Stimulated activated CD8-positive, alpha-beta memory T cell treated with anti-CD3 and anti-CD28 coated beads, Interleukin-15, amount 100 ng/mL, for 24 hours (primary cell): ENCODE measurements at places on chromosomes 16 and 17.

- DNase-seq: no peak
Observed at GRCh38 chr16:64153718-64154117, 968.1 kb downstream of the CDH11 start.

GRCh38 chr17:31323551-31323950, 2.1 kb upstream of the EVI2A start:
- DNase-seq: no peak

- DNase-seq: no peak
Observed at GRCh38 chr16:4895366-4895765, 41.6 kb downstream of the PPL start.

- no peak for DNase-seq
Observed at GRCh38 chr17:77933777-77934398, 24.6 kb upstream of the TNRC6C start.

DNA sequence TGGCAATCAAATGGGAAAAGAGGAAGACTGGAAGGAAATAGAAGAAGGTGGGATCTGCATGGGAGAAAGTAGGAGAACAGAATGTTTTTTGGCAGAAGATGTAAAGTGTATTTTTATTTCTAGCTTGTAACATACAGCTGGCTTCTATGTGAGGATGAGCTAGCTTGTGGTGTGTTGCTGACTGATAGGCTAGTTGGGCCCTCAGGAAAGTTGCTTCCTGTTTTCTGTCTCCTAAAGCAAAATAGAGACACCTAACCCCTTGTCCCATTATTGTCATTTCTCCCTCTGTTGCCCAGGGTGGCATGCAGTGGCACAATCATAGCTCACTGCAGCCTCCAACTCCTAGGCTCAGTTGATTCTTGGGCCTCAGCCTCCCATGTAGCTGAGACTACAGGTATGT, 15.9 kb downstream of the TNRC6A start:
- no peak for DNase-seq

DNA sequence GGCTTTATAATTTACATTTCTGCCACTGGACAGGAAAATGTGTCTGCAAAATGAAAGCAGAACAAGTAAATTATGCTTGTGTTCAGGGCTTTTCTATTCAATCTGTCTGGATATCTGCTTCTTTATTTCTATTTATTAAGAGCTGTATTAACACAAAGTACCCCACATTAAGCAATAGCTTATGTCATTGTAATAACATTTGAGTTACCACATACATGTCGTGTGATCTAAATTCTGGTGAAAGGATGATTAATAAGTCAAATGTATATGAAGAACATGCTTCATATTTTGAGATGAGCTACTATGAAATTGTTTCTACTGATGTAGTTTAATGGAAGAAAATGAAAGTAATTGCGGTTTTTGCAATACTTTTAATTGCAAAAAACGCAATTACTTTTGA, 238.2 kb downstream of the KCNJ2 start:
- no peak for DNase-seq

DNA sequence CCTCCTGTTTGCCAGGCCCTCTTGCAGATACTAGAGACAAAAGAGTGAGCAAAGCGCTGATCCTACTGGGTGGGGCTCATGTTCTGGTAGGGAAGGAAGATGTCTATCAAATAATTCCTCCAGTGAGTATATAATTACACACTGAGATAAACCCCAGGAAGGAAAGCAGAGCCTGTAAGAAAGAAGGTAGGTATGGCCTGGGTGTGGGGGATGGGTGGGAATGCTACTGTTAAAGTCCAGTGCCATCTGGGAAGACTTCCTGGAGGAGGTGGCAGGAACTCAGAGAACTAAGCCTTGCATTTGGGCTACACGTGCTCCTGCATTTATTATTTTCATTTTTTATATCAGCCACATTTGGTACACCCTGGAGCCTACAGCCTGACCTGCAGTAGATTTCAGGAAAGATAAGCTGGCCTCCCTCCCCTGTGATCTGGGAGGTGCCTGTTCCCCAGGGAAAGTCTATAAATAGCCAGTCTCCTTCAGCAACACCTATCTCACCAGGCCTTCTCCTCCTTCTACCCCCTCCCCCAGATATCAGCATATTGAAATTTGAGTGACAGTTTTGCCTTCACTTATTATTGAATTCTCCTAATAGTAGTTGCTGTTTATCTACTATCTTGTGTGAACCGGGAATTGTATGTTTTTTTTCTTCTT, 11.5 kb downstream of the ATP2C2 start:
- no peak for DNase-seq

DNA sequence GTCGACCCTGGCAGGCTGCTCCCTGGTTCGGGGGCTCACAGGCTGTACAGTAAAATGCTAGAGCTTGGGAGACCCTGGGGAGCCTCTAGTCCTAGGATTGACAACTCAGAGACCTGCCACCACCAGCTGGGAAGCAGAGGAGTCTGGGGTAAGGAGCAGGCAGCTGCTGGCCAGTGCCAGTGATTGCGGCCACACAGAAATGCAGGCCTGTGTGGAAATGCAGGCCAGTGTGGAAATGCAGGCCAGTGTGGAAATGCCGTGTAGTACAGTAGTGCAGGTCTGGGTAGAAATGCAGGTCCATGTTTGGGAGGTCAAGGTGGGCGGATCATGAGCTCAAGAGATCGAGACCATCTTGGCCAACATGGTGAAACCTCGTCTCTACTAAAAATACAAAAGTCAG, 23.5 kb downstream of the SGSH start:
- no peak for DNase-seq

GRCh38 chr17:1620486-1620885, 8.1 kb downstream of the SLC43A2 start:
- DNase-seq: no peak

- DNase-seq: no peak
Observed at GRCh38 chr17:62625184-62625869, 2.1 kb upstream of the MRC2 start.

- DNase-seq: no peak
Observed at GRCh38 chr17:40993839-40994238, at the start of gene KRTAP3-3. Gene KRTAP3-3 (minus strand): TSS chr17:40994164. CDS start chr17:40994097, 67 bp downstream.

DNA sequence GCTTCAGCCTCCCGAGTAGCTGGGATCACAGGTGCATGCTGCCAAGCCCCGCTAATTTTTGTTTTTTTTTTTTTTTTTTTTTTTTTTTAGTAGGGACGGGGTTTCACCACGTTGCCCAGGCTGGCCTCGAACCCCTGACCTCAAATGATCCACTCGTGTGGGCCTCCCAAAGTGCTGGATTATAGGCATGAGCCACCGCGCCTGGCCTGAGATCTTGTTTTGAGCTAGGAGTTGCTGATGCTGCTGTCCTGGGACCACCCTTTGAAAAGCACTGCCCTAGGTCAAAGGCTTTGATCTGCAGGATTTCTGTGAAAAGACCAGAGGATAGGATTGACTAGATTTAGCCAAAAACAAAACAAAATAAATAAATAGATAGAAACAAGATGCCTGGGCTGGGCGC, 798 bp upstream of the SLC39A11 start:
- DNase-seq: no peak

DNA sequence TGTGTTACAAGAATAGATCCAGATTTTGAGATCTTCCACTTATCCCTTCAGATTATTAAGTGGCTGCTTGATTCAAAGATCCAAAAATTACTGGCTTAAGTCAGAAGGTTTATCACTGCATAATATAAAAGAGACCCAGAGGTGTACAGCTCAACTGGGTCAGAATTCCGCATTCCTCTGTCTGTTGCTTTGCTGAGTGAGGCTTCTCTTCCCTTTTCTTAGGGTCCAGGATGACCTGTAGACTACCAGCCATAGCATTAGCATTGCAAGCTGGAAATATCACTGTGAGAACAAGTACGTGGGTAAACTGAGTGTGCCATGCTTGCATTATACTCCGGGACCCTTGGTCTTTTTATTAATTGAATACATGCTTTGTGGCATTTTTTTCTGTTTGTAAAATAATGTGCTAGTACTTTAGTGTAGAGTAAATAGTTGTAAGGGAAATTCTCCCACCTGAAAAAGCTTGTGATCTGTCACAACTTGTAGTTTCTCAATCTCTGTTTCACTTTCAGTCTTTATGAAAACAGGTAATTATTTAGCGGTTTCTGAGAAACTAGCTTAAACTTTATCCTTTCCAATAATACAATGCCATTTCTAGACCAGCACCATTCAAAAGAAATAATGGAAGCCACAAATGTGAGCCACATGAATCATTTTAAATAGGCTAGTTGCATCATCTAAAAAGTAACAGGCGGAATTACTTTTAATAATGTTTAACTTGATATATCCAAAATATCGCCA, 61.6 kb downstream of the TNRC6C start:
- DNase-seq: no peak

DNA sequence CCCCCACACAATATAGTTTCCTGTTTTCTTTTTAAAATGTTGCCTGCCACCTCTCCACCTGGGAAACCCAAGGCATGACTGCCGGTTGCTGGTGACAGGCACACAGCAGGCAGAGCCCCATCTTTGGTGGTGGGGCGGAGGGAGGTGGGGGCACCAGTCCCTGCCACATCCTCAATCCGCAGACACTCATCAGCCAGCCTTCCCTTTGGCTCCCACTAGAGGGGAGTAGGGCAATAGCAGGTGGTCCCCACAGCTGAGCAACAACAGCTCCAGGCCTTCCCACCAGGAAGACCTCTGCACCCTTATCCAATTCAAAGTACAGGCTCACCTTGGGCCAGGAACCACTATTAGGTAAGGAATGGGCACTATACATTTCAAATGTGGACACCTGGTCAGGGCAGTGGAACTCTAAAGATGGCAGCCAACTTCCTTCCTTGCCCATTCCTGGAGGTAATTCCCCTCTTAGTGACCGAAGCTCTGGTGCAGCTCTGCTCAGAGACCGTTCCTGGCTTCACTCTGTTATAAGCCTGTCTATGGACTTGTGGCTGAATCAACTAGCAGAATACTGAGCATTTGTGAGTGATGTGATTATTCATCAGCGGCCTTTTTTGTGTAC, 13.9 kb downstream of the RECQL5 start:
- DNase-seq: no peak

DNA sequence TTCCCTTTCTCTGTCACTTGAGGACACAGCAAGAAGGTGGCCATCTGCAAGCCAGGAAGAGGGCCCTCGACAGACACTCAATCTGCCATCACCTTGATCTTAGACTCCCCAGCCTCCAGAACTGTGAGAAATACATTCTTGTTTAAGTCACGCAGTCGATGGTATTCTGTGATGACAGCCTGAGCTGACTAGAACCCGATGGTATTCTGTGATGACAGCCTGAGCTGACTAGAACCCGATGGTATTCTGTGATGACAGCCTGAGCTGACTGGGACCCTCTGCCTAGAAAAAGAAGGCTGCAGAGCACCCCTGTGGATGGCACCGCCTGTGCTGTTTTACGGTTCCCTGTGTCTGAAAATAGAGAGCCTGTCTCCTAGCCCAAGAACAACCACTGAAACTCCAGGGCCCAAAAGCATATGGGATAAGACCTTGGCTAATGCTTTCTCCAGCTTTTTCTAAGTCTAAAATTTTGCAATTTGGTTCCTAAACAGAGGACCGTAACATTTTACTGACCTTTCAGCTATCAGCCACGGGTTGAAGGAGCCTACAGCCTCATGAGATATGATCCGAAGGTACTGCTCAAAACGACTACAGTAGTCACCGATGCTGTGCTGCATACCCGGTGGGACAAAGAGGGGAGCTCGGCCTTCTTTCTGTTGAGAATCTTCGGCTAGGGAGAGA, 33.1 kb upstream of the PITPNM3 start:
- no peak for DNase-seq

- DNase-seq: no peak
Observed at GRCh38 chr16:14360326-14361037, 269.6 kb downstream of the PARN start.

GRCh38 chr16:87708881-87709638, 56.7 kb downstream of the KLHDC4 start:
- DNase-seq: no peak

DNA sequence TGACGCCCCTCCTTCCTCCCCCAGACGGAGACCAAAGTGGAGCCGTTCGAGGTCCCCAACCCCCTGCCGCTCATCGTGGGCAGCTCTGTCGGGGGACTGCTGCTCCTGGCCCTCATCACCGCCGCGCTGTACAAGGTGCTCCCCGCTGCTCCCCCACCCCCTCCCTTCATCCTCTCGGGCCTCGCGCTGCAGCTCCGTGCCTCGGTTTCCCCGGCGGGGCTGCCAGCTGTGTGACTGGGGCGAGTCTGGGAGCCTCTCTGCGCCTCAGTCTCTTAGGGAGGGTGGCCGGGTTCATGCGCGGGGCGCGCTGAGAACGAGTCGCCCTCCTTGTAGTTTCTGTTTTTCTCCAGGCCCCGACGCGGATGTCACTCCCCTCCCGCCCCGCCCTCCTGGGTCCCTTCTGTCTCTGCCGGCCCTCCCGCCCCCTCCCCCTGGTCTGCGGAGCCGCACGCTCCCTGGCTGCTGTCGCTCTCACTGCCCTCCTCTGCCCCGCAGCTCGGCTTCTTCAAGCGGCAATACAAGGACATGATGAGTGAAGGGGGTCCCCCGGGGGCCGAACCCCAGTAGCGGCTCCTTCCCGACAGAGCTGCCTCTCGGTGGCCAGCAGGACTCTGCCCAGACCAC, 23.7 kb upstream of the ITGAX start:
- no peak for DNase-seq

GRCh38 chr17:45263477-45263860, 1.6 kb upstream of the SPATA32 start:
- DNase-seq: no peak

- DNase-seq: no peak
Observed at GRCh38 chr16:7278636-7279035, 54.0 kb upstream of the RBFOX1 start.

GRCh38 chr16:67664871-67665270, 1.7 kb downstream of the ENKD1 start:
- no peak for DNase-seq

DNA sequence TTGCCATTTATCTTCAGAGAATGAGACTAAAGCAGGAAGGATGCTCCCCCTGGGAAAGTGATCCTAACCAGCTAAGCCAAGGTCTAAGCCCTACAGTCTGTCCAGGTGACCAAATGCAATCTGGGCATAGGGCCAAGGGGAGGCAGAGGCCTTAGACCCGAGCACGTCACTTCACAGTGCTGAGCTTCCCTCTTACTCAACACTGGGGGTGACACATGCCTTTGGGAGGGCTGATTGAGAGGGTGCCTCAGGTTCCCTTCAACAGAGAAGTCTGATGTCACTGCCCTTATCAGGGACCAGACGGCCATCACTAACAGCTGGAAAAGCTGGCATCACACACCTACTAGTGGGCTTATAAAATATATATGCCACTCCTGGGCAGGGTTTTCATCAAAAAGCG, 4.0 kb downstream of the CIAO2B start:
- no peak for DNase-seq

DNA sequence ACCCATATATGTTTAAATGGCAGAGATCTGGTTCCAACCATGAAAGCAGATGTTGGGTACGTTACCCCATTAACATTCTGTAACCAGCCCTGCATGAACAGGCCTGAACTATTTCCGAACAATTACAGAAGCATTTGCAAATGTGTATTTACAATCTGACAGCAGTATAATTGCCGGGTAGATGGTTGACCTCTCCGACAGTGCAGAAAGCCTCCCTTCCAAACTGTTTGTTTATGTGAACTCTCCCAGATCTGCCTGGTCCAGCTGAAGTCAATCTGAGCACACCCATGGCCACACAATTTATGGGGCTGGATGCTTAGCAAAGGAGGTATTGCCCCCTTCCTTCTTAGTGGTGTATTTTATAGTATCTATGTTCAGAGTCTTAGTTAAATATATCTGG, 21.8 kb downstream of the NUDT7 start:
- no peak for DNase-seq

- no peak for DNase-seq
Observed at GRCh38 chr17:44105483-44105882, 18.0 kb downstream of the HDAC5 start.

GRCh38 chr17:32909787-32910369, 18.1 kb upstream of the TMEM98 start:
- no peak for DNase-seq
